ENCODE measurements at places on chromosomes 11 and 22.

DNA sequence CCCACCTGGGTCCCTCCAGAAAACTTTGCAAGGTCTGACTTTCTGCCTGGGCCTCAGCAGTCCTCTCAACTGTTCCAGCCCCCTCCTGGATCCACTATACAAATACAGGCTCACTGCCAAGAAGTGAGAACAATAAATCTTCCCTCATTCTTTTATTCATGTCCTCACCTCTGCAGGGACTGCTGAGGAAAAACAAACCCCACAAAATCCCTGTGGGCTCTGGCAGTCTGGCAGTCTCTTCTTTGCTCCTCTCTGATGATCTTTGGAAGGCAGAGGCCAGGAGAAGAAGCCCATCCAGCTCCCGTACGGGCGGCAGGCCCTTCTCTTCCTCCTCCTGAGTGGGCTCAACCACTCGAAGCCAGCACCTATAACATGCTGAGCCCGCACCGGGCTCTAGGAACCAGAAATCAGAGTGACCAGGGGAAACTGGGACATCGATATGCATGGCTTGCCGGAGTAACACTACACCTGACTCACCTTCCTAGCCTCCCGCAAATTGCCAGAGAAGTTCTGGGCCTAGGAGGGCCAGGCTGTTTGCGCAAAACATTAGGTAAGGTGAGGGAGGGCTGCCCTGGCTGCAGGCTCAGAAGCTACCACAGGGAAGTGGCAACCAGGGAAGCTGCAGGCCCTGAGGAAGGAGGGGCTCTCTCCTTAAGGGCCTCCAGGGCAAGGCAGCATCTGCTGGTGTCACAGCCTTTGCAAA, 24.2 kb downstream of the TMPRSS5 start:
- no peak for DNase-seq

DNA sequence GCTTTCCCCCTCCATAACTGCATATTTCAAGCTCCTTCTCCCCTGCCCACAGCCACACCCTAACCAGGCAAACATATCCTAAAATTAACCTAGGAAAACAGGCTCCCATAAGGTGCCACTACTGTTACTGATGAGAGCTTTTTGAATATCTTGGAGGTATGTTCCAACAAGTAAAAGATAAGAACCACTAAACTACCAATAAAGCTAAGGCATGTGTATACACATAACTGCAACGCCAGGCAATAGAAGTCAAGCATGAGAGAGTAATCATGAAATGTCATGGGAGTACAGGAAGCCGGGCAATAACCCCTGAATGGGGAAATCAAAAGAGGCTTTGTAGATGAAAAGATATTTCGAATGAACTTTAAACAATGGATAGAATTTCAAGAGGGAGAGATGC, 9.3 kb downstream of the MMP13 start:
- DNase-seq = no peak

DNA sequence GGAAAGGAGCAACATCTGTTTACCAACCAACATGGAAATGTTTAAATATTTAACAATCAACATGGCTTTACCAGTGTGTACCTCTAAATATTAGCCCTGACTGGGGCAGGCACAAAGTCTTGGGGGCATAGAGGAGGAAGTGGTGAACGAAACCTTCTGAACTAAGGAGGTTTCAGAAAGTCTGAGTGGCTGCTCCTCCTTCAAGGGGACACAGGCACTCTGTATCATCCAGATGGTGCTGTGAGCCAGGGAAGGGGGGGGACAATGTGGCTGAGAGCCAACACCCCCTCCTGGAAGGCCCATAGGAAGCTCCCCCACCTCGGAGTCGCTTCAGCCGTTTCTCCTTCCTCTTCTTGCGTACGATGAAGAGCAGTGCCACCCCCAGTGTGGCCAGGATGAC, 107.7 kb downstream of the CEP164 start:
- no peak for DNase-seq

- no peak for DNase-seq
These were observed 2.9 kb downstream of the DAGLA start for GRCh38 chr11:61682906-61683675.

DNA sequence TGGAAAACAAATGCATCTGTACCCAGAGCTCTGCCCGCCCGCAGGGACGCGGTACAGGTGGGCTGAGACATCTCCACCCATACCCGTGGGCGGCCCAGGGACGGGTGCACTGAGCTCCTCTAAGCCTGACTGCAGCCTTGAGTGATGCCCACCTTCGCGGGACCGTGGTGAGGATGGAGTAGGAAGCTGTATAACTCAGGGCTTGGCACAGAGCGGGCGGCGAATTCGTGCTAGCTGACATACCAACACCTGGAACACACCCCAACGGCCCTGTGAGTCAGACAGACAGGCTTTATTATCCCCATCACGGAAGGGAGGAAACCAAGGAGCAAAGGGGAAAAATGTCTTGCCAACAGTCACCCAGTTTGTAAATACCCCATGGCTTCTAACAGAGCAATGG, 61.9 kb downstream of the SMCO4 start:
- no peak for DNase-seq

GRCh38 chr11:3723014-3723708, 52.0 kb upstream of the CHRNA10 start:
- DNase-seq = no peak

DNA sequence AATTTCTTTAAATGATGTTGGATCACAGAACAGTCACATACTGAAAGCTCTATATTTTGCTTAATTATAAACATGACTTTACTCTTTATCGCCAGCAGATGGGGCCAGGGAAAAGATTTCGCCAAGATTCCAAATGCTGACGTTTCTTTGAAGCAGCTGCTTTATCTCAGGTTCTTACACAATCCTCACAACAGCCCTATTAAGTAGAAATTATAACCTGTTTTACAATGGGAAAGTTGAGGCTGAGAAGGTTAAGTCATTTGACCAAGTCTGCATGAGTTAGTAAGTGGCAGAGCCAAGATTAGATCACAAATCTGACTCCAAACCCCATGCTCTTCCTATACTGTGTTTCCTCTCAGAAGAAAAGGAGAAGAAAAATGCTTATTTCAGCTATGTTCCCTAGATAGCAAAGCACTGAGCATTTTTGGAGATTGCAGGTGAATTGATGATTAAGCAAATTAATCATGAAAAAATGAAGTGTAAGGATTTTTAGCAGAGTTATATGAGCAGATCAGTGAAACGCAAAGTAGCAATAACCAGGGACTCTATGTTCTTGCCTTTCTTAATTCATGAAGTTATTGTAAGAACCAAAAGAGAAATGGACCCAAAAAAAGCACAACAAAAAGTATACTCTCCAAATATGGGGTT, 79.0 kb downstream of the AASDHPPT start:
- DNase-seq = no peak

DNA sequence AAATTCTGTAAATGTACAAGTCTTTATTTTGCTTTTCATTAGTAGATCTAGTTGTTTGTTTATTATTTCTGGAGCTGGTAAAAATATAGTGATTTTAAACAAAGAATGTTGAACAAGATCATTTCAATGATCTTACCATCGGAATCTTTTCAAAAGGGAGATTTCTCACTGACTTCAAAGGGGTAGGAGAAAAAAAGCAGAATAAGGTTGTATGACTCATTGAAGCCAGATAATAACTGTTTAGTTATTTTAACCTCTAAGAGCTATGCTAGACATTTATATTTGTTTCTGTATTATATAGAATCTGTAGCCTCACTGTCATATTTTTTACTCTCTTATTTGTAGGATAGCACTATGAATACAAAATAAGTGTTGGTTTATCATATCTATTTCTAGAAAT, 8.1 kb upstream of the PDE3B start:
- no peak for DNase-seq

- no peak for DNase-seq
These were observed 77.0 kb downstream of the DDIAS start for GRCh38 chr11:82978422-82979099.

- no peak for DNase-seq
These were observed 83.5 kb downstream of the DSCAML1 start for GRCh38 chr11:117713538-117713991.

DNA sequence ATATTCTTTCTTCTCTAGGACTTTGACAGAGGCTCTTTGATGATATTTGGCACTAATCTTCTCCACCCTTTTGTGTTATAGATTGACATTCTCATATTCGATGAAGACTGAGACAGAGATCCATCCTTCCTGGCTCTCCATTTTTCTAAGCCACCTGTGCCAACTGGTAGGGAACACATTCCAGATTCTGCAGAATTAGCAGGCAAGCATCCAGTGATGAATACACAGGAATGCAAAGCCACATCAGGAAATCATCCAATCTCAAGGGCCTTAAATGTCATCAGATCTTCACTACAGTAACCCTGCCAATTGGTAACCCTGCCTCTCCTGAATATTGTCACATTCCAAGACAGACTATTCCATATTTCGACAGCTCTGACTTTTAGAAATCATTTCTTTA, 718.4 kb upstream of the API5 start:
- no peak for DNase-seq

DNA sequence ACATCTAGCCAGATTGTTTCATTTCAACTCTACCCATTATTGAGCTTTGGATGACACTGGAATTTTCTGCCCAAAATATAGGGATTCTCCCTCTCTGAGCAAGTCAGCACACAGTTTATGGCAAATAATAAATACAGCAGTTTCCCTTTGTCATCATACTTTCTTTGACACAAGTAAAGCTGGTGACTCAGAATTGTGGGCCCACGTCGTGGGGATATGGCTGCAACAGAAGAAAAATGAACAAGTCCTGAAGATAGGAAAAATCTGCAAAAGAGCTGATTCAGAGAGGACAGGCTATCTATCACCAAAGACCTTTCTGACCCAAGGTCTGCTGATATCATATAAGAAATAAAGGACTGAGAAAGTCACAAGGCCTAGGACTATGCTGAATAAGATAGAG, 236.3 kb upstream of the ZC3H12C start:
- DNase-seq = no peak

DNA sequence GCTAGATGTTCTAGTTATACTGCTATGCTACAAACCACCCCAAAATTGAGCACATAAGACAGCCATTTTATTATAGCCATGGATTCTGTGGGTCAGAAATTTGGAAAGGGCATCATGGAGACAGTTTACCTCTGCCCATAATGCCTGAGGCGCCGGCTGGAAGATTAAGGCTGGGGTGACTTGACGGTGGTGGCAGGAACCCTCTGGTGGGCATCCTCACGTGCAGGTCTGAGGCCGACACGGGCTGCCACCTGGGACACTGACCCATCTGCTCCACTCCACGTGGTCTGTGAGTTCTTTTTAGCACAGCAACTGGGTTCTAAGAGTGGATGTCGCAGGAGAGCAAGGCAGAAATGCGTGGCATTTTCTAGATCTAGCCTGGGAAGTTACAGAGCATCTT, 40.0 kb upstream of the PRDM11 start:
- no peak for DNase-seq

- DNase-seq = no peak
These were observed 12.6 kb upstream of the APLNR start for GRCh38 chr11:57249384-57250319.

GRCh38 chr11:6225896-6226295, 8.5 kb downstream of the FHIP1B start:
- DNase-seq = no peak

- no peak for DNase-seq
These were observed 10.3 kb downstream of the PARVG start for GRCh38 chr22:44191036-44191454.

GRCh38 chr11:21411104-21411503, 741.7 kb downstream of the NELL1 start:
- DNase-seq = no peak

- DNase-seq = no peak
These were observed 1.3 kb downstream of the CARS1 start for GRCh38 chr11:3055891-3056290.

GRCh38 chr22:47784367-47784983, 1022.0 kb downstream of the TBC1D22A start:
- no peak for DNase-seq

DNA sequence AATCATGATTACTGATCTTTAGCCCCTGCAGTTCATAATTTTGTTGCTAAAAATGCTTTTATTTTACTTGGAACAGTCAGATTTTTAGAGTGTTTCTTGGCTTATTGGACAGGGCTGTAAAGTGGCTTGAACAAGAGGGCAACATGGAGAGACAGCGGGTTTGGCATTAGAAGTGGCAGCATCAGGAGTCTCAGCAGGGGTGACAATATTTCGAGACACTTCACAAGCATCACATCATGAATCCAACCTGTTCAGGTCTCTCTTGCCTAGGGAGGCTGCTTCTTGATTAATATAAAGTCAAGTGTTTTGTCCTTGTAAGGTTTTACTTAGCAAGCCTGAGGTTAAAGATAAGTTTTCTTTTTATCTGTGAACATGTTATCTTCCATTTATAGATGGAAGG, 2249.5 kb downstream of the LRRC4C start:
- peak; percentile 24 for DNase-seq

DNA sequence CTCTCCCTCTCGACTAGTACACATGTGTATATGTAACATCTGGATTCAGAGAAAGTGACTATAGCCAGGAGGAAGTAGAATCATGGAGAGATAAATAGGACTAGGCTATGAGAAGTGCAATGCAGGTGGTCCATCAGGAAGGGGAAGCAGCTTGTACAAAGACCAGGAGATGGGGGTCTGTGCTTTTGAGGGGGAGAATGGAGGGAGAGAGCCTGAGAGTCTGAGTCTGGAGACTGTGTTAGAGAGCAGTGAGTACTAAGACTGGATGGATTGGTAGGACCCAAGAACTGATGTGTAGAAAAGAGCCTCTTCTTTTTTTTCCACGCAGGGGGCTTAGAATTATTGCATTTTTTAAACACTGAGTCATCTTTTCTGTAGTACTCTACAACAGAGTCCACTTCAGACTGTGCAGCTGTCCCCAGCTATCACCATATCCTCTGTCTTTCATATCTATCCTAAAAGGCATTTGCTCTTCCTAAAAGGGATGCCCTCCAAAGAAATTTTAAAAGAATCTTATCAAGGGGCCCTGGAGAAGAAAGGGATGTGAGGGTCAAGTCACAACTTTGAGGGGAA, 80.4 kb downstream of the BDNF start:
- no peak for DNase-seq

- DNase-seq = no peak
These were observed 78.8 kb downstream of the TNRC6B start for GRCh38 chr22:40256516-40256915.

Measured in NCI-H524 treated with DMSO at 0.1 percent for 48 hours (cell line).